HT1080 (cell line): ENCODE measurements at places on chromosomes 7 and 10. TPM values are rescaled to one million over a fixed set of nuclear protein-coding genes. Genes with fewer than 3 reads are reported as not detected.

HDAC9 gene
- total RNA-seq = 9.6 and 16.1 TPM in 2 replicates

ADAM8 gene
- 1.6 and 4.2 TPM in 2 replicates for total RNA-seq

WNT16 gene
- total RNA-seq = not detected in 2 replicates

GNAT3 gene
- not detected in 2 replicates for total RNA-seq

EBLN1 gene
- 0.29 TPM in 1 of 2 replicates, not detected in the other for total RNA-seq

NPFFR1 gene
- not detected in 2 replicates for total RNA-seq

NSUN6 gene
- total RNA-seq = 8.5 and 9.8 TPM in 2 replicates

PTF1A gene
- not detected in 2 replicates for total RNA-seq

PPP1R17 gene
- total RNA-seq = not detected in 2 replicates
